Caco-2 (cell line): ENCODE measurements at places on chromosomes 5 and 9. TPM values are rescaled to one million over a fixed set of nuclear protein-coding genes. Genes with fewer than 3 reads are reported as not detected.
A peak's percentile ranks its signal among the peaks of the same experiment; 100 is the strongest.

GRCh38 chr9:136947028-136947891 lies 2.2 kb downstream of the C8G start:
- H3K4me3 ChIP-seq: no peak overlapping the region
- no peak for DNase-seq
- H3K27ac ChIP-seq: no peak overlapping the region

DNA sequence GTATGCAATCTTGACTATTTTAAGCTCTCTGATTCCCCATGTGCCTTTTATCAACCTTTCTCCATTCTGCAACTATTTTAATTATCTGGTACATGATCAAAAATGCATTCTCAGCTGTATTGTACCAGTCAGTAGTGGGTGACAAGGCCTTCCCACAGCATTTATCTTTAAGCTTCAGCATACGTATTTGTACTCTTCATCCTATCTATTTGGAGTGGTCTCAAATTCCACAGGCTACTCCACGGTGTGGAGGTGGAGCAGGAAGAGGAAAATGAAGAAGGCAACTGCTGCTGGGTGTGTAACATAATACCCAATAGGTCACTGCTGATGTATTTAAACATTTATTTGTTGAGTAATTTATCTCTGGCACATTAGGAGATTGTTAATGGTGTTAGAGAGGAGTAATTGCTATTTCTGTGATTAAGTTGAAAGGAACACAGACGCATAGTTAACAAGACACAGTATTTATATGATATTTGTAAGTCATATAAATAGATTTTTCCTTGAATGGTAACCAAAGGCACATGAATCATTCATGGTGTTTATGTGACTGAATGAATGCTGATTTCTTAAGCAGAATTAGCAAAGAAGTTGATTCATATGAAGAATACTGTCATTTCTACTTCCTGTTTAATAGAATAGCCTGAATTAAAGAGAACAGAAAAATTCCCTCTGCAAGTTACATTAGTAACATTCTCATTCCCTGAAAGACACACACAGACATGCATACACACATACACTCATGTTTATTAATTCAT lies 153.8 kb upstream of the NR3C1 start:
- DNase-seq: no peak
- no peaks in the 10 kb centered on the region for H3K36me3 ChIP-seq
- H3K4me1 ChIP-seq: peaks cover 37% of the 10 kb centered on the region

DNA sequence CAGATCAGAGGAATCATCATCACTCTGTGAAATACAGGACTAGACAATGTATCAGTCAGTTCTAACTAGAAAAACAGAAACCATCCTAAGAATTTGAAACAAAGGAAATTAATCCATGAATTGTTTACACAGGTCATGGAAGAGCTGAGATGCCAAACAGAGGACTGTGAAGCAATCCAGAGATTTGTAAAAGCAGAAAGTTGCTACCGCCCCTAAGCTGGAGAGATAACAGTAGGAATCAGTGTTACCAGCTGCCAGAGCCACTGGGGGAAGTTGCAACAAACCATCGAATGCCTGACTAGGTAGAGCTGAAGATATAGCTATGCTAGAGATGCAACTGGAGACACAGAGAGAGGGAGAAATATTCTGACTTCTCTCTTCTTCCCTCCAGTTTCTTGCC lies 10.4 kb upstream of the MIER3 start:
- peaks cover 29% of the 10 kb centered on the region for H3K4me1 ChIP-seq
- no peaks in the 10 kb centered on the region for H3K27me3 ChIP-seq
- no peak overlapping the region for H3K4me3 ChIP-seq
- H3K36me3 ChIP-seq: no peaks in the 10 kb centered on the region
- peak overlapping the region; percentile 6 for H3K27ac ChIP-seq
- peak; percentile 59 for DNase-seq

DNA sequence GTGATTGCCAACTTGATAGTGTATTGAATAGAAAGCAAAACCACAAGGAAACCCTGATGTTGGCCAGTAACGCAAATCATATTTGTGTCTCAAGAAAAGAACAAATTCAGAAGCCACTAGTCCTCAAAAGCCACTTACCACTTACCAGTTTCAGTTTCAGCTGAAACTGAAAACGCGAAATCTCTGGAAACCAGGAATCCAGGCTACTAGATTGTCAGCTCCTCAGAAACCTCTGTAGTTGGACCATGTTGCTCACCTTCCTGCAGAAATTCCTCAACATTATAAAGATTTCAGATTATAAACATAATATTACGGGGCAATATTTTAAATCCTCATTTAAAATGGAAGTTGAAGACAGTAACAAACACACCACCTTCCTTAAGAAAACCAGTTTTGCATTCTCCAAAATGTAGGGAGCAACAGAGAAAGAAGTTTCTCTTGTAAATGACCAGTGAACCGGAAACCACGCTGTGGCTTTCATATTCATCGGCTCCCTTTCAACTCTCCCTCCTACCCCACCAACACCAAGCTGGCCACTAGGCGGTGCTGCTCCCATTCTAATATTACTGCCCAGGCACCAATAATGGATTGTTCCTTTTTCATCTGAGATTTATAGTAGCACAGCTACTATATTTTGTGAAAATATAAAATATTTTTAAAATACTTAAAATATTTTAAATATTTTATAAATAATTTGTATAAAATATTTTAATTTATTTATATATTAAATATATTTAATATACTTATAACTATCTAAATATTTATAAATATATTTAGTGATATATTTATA lies 8.7 kb upstream of the TMED7 start:
- peak; percentile 83 for DNase-seq
- no peak overlapping the region for H3K27ac ChIP-seq
- no peaks in the 10 kb centered on the region for H3K4me1 ChIP-seq
- H3K4me3 ChIP-seq: 0 out of 2 replicates have a peak overlapping the region, but pooled peaks have one; percentile 2

DNA sequence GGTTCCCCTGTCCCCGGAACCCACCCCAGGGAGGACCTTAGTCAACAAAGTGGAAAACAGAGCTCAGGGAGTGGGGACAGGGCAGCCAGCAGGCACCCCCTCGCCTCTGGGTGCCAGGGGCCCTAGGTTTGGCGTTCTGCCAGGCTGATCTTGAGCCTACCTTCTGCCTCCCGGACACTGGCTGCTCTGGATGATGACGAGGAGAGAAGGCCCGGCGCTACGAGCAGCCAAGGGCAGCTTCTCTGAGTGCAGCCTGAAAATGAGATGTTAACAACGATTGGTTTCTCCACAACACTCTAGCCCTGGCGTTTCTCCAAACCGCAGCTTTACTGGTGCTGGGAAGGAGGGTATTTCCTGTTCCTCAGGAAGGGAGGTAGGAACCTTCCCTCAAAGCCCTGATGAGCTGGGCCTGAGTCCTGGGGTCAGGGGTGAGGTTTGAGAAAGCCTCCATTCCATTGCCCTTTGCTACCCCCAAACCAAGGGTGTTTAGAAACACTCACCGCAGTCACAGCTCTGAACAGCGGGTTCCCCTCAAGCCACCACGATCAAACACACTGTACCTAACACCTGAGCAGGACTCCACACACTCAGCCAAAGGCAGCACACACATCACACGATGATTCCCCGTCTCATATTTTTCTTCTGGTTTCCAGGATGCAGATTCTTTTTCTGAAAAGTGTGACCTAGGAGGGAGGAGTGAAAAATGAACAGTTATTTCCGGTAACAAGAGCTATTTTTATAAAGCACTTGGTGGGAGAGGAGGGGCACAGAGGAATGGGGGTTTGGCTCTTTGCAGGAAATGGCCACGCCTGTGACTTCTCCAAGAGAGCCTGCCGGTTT lies at the start of gene STING1:
Gene STING1 (minus strand): TSS at position 709 of the 840 bp plus-strand sequence. CDS start 1,054 bp downstream, outside the sequence.
- peaks cover 6% of the 10 kb centered on the region; the same call in 1 of the 2 replicates for H3K4me1 ChIP-seq
- H3K4me3 ChIP-seq: no peak within 1 kb of the TSS
- H3K36me3 ChIP-seq: no peaks in the 10 kb centered on the region
- H3K27me3 ChIP-seq: no peaks in the 10 kb centered on the region

DNA sequence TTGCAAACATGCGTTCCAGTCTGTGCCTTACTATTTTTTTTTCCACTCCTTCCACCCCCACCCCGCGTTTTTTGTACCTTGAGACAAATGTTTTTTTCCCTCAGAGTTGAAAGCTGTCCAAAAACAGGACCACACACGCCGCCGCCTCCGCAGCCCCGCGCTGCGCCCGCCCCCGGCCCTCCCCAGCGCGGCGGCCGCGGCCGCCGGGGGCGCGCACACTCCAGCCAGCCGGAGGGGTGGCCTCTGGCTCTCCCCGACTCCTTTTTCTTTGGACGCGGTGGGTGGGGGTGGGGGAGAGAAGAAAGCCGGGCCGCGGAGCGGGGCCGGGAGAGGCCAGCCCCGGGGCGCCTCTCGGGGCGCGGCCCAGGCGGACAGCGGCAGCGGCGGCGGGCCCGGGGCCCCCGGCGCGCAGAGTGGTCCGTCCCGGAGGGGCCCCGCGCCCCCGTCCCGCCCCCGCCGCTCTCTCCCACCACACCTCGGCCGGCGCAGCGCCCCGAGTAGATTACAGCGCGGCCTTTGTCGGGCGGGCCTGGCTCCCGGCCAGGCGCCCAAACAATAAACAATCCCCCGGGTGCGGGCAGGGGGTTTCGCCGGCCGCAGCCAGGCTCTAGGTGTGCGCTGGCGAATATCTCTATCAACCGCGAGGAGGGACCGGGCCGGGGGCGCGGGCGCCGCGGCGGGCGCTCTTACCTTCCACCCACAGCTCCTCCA lies 10.9 kb downstream of the PTCH1 start:
- peak; percentile 66 for DNase-seq
- H3K27ac ChIP-seq: peak overlapping the region; percentile 70
- no peaks in the 10 kb centered on the region for H3K27me3 ChIP-seq

DNA sequence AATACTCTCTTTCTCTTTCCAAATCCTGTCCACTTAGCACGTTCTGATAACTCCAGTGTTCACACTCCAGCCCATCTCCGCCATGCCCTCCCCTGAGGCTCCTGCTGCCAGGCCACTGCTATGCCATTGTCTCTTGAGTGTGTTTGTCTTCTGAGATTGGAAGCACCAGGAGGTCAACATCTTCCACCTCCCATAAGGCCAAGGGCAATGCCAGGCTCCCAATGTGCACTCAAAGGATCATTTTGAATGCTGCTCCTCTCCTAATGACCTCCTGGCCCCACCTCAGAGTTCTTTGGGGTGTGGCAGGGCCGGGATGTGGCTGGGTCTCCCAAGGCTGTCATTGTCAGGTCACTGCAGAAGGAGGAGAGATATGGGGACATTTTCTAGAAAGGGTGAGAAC lies 19.5 kb downstream of the IGIP start:
- H3K27ac ChIP-seq: no peak overlapping the region
- no peak for DNase-seq
- H3K36me3 ChIP-seq: no peaks in the 10 kb centered on the region

GRCh38 chr9:4430432-4431261 lies 59.6 kb upstream of the SLC1A1 start:
- H3K4me1 ChIP-seq: peaks cover 9% of the 10 kb centered on the region
- DNase-seq: no peak
- no peak overlapping the region for H3K4me3 ChIP-seq
- H3K27me3 ChIP-seq: no peaks in the 10 kb centered on the region
- H3K27ac ChIP-seq: no peak overlapping the region

DNA sequence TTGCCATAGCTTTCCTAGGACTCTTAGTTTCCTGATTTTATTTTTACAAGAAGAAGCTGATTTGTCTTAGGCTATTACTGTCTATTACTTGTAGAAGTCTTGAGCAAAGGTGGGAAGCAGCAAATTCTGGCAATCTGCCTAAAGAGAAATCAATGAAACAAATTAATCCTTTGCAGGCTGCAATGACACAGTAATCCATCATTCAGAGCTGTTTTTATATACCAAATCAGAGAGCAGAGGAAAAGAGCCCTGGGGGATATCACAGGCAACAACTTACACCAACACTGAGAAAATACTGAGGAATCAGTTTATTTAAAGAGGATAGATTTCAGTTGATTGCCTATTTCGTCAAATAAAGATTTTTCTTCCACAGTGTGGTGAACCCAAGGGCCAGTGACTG lies 13.6 kb downstream of the NR2F1-AS1 start:
- no peak overlapping the region for H3K4me3 ChIP-seq
- no peaks in the 10 kb centered on the region for H3K36me3 ChIP-seq
- no peak overlapping the region for H3K27ac ChIP-seq
- H3K4me1 ChIP-seq: no peaks in the 10 kb centered on the region

DNA sequence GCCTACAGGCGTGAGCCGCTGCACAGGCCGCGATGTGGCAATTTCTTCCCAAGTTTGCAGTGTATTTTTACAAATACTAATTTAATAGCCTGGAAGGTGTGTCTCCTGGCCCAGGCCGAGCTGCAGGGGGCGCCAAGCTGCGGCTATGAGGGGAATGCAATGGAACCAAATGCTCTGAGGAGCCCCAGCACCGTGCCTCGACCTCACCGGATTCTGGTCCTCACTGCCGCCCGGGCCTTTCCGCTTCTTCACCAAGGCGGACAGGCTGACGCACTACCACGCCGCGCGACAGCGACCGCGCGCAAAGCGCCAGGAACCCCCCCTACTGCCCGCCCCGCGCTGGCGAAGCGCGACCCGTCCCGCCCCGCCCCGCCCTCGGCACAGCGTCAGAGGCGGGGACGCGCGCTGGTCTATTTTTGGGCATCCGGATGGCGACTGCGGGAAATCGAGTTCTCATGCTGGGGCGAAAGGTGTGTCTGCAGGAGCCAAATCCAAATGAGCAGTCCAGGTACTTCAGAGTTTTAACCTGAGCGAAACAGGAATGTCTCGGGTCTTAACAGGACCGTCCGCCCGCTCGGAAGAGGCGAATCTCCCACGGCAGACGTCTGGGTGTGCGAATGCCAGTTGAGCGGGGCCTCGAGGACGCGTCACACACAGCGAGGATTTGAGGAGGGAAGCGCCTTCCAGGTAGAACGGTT lies 31.7 kb upstream of the PRXL2C start:
- no peaks in the 10 kb centered on the region for H3K4me1 ChIP-seq
- DNase-seq: no peak
- H3K27me3 ChIP-seq: no peaks in the 10 kb centered on the region
- no peaks in the 10 kb centered on the region for H3K36me3 ChIP-seq

- no peaks in the 10 kb centered on the region for H3K4me1 ChIP-seq
- no peak for DNase-seq
- H3K4me3 ChIP-seq: no peak overlapping the region
- no peak overlapping the region for H3K27ac ChIP-seq
- no peaks in the 10 kb centered on the region for H3K27me3 ChIP-seq
- no peaks in the 10 kb centered on the region for H3K36me3 ChIP-seq
Observed at GRCh38 chr5:93359960-93360305, 221.1 kb downstream of the NR2F1-AS1 start.

DNA sequence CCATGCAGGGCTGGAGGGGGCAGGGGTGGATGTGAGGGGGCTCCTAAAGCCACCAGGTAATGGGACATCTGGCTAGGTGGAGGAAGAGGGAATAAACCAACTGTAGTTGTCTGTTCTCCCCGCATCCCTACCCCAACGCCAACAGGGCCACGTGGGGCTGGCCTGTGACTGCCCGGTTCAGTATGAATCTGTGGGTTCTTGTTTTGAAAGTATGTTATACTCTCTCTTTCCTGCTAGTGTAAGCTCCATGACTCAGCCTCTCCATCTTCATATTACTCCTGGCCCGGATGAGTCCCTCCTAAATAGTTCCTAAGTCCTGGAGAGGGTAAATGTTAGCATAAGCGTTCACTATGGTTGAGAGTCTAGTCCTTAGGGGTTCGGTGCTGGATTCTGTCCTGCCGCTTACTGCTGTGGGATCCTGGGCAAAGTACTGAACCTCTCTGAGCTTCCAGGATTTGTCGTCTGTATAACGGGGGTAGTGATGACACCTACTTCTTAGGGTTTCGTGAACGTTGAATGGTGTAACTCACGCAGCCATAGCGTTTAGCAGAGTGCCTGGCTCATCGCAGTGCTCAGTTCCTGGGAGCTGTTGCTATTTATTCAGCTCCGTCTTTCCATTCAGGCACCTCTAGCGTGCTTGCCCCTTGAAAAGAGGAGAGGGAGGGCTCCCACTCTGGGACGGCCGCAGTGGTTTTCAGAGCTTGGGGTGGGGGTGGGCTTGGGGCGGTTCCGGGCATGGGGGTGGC lies 28.8 kb downstream of the LHX2 start:
- H3K36me3 ChIP-seq: no peaks in the 10 kb centered on the region
- H3K4me1 ChIP-seq: no peaks in the 10 kb centered on the region; the same call in 1 of the 2 replicates
- H3K27ac ChIP-seq: no peak overlapping the region

GLDC gene
- total RNA-seq: 276 and 320 TPM in 2 replicates

PRDM9 gene
- total RNA-seq: not detected in 2 replicates

PURA gene
- total RNA-seq: 14.5 and 15.2 TPM in 2 replicates

RFX3 gene
- 4.2 and 4.5 TPM in 2 replicates for total RNA-seq
